ENCODE measurements at places on chromosomes 7 and 10.

- no peak for DNase-seq
These were observed 24.6 kb downstream of the JAZF1 start for GRCh38 chr7:28155964-28156363.

- peak; percentile 89 for DNase-seq
These were observed at the start of gene IDI1 for GRCh38 chr10:1048732-1049424. Gene IDI1 (minus strand): TSS chr10:1049119. CDS start chr10:1049003, 116 bp downstream.

DNA sequence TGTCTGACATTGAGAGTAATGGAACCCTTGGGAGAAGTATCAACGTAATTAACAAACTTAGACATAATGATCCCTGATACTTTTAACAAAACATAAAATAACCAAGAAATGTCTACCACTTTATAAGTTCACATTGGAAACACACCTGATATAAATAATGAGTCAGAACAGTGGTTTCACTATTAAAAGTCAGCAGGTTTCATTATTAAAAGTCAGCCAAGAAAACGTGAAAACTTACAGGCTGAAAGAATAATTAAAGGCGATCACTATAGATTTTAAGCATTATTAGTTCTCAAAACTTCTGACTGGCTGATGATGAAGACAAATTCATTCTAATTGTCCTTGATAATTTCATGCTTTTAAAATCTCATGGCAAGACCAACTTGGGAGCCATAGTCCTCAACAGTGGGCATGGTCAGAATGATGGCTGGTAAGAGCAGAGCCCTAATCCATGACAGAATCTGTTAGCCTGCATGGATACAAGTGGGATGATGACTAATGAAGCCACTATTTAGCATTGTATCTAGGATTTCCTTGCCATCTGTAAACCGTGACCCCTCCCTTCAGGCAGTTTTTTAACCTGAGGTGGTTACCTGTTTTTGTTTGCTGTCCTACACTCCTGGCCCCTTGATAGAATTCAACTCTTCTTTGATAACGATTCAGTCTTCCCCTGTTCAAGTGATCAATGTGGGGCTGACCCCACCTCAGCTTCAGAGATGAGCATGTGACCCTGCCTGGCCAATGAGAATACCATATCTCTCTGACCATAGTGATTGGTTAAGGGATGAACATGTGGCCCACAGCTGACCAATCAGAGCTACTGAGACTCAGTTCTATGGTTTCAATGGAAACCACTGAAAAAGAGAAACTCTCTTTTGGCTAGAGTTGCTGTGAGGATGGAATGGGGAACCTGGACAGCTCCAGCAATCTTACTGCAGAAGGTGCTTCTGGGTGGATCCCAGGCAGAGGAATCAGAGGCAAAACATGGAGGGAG lies 151.0 kb downstream of the PLPP4 start:
- DNase-seq: no peak

DNA sequence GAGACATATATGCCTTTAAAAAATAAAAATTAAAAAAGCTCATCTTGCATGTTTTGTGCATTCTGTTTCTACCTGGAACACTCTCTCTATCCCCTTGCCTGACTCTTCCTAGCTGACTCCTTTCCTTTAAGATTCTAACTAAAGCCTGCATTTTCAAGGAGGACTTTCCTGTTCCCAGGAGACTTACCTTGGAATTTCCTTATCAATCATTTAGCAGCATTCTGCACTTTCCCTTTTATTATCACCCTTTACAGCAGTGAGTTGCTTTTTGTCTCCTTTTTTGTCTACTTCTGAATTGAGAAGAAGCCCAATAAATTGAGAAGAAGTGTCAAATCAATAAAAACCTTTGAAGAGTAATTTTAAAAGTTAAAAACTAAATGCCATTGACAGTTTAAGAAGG lies 142.2 kb upstream of the TMEM196 start:
- no peak for DNase-seq

DNA sequence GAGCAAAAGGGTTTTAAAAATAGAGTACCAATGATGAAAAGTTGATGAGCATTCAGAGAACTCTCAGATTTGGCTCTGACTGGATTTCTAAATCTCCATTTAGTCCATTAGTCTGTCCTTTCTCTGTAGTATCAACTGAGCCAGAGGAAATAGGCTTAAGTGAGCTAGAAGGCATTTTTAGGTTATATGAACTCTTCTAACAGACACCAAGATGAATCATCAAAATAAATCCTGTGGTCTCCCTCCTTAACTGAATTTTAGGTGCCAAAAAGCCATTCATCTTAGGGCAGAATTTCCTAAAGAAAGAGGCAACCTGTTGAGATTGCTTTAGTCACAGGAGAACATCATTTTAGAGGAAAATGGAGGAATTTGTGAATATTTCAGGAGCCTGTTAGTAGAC lies 305.1 kb downstream of the AUTS2 start:
- no peak for DNase-seq

DNA sequence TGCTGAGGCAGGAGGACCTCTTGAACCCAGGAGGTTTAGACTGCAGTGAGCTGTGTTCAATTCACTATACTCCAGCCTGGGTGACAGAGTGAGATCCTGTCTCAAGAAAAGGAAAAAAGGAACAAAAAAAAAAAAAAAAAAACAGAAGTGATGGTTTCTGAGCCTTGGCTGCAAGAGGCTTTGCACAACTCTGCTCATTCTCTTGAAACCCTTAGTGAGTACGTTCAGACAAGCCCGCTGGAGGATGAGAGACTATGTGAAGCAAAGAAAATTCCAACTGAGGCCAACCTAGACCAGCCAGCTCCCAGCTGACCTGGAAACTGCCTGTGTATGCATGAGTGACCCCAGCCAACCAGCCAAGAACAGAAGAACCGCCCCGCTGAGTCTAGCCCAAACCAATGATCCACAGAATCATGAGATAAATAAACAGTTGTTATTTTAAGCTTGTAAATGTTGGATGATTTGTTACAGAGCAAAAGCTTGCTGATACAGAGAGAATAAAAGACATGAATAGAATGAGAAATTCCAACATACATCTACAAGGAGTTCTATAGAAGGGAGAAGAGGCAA lies 50.6 kb upstream of the FZD9 start:
- no peak for DNase-seq

DNA sequence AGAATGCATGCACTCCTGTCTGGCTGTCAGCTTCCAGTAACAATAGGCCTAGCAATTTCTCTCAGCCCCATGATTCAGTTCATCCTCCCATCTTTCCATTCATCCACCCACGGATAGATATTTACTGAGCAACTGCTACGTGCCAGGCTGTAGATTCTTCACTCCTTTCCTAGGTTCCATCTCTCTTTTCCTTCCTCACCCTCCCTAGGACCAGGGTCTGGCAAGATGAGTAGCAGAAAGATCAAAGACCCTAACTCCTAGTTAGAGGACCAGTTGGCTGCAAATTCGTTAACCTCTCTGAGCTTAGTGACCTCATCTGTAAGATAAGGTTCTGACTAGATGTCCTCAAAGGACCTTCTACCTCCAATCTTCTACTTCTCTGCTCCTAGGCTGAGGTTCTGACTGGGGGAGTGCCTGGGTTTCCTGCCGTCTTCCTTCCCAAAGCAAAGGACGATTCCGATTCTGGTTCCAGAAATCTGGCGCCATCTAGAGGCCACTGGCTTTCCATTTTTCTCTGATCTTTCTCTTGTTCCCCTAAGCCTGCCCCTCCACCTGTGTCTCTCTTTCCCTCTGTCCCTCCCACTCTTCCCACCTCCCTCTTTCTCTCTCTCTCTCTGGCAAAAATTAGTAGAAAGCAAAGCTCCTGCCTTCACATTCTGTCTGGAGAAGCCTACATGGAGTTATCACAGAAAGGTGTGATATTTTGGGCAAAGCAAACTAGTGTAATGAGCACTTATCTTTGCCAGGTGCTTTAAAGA lies 26.2 kb downstream of the TBATA start:
- peak; percentile 37 for DNase-seq

GRCh38 chr7:27101171-27101956 lies 1.1 kb downstream of the HOXA2 start:
- no peak for DNase-seq

- DNase-seq: no peak
These were observed 51.4 kb downstream of the CAMK2B start for GRCh38 chr7:44273681-44274622.

- no peak for DNase-seq
These were observed 61.6 kb upstream of the ADGRA1 start for GRCh38 chr10:133026171-133026570.

GRCh38 chr7:155257482-155258225 lies 40.0 kb upstream of the INSIG1 start:
- DNase-seq: no peak

GRCh38 chr7:112945046-112945445 lies 141.6 kb downstream of the GPR85 start:
- no peak for DNase-seq

GRCh38 chr10:3293581-3294431 lies 121.2 kb upstream of the PITRM1 start:
- DNase-seq: no peak

All from GM18507 (cell line).